Activated naive CD4-positive, alpha-beta T cell treated with anti-CD3 and anti-CD28 coated beads, Interleukin-2, amount 50 U/mL, for 16 hours (primary cell): ENCODE measurements at places on chromosomes 5 and 9.

DNA sequence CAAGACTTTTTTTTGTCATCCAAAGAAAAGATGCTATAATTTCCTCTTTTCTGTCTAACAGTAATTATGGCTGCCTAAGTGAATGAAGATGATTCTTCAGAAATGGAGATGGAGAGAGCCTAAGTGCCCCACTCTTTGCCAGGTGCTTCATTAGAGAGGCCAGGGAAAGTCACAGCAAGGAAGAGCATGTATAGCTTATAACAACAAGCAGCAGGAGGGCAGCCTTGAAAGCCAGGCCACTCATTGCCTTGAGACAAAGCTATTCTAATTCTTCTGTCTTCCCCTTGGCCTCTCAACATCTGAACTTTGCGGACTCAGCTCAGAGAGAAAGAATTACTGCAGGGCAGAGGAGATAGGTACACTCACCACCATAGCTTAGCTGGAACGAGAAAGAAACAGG lies 112.0 kb upstream of the ZNF366 start:
- DNase-seq = no peak

DNA sequence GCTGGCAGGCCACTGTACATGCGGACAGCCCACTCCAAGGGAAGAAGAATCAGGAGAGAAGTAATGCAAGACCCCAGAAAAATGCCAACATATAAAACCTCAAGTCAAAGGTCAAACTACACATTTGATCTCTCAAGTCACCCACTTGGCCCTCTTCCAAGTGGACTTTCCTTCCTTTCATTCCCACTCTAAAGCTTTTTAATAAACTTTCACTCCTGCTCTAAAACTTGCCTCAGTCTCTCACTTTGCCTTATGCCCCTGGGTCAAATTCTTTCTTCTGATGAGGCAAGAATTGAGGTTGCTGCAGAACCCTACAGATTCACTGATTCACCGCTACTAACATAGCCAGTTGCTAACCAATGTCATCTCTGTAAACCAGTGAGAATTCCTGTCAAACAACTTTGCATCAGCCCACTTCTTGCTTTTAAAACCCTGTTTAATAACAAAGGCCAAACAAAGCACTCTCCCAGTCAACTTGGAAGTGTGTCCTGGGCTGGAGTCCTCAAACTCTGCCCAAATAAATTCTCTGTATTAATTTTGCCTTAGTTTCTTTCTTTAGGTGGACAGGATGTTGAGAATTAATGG lies 6.9 kb upstream of the ATP6V1G1 start:
- no peak for DNase-seq

DNA sequence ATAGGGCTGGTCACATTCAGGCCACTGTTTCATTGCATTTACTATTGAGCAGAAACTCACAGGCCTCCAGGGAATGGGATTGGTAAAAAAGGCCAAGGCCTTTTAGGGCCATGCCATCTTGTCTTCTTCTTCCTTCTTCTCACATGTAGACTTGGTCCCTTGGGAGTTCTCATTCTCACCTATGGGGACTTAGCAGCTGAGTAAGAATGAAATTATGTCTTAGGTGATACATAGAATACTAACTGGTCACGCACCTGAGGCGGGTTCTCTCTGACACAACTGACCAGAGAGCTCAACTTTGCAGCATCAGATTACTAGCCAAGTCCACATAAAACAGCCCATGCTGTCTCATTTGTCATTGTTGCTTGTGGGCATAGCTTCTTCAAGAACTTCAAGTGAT lies 641.8 kb downstream of the EFNA5 start:
- no peak for DNase-seq

DNA sequence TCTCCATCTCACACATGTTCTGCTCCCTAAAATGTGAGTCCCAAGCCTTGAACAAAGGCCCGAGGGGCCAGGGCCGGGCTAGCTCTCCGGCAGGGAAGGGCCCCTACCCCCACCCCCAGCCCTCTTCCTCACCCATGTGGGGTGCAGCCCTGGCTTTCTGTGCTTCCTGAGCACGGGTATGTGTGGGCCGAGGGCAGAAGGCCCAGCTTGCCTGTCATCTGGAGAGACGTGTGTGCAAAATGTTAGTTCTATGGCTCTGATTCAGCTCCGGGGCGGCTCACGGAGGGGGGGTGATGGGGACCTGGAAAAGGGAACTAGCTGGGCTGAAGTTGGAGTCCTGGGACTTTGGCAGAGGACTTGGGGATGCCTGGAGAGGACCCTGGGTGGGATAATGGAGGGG lies 90.3 kb upstream of the ARAP3 start:
- DNase-seq = no peak
